Endothelial cell (in vitro differentiated cells): ENCODE measurements at places on chromosomes 4 and X. TPM values are rescaled to one million over a fixed set of nuclear protein-coding genes. Genes with fewer than 3 reads are reported as not detected.
A peak's percentile ranks its signal among the peaks of the same experiment; 100 is the strongest.

- no peak overlapping the region for H3K27ac ChIP-seq
- no peak overlapping the region for H3K4me3 ChIP-seq
- H3K27me3 ChIP-seq = no peaks in the 10 kb centered on the region
- H3K36me3 ChIP-seq = no peaks in the 10 kb centered on the region
- no peak for DNase-seq
- H3K4me1 ChIP-seq = no peaks in the 10 kb centered on the region
Observed at GRCh38 chr4:114383721-114384120, 214.9 kb upstream of the UGT8 start.

- H3K36me3 ChIP-seq = no peaks in the 10 kb centered on the region
- no peak overlapping the region for H3K4me3 ChIP-seq
- no peaks in the 10 kb centered on the region for H3K4me1 ChIP-seq
- no peak overlapping the region for H3K27ac ChIP-seq
- H3K27me3 ChIP-seq = peaks cover 8% of the 10 kb centered on the region
- no peak for DNase-seq
Observed at GRCh38 chr4:2069986-2070385, 10.9 kb downstream of the NAT8L start.

DNA sequence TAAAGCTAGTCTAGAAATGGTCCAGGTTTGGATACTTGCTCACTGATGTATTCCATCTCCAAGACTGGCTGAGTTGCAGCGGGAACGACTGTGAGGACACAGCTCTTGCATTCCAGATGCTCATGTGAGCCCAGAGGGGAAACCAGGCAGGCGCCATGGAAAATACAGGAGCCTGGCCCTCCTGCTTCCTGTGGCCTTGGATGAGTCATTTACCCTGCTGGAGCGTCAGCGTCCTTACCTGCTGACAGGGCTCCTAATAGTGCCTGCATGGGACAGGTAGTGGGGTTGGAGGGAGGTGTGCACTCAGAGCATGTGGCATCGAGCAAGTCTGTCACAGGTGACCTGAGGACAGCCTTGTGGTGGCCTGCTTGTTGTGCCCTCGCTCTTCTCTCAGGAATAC lies 69.4 kb downstream of the NSG1 start:
- H3K4me3 ChIP-seq = no peak overlapping the region
- H3K4me1 ChIP-seq = no peaks in the 10 kb centered on the region
- peaks cover 7% of the 10 kb centered on the region for H3K36me3 ChIP-seq
- no peak overlapping the region for H3K27ac ChIP-seq

- no peaks in the 10 kb centered on the region for H3K4me1 ChIP-seq
- no peak overlapping the region for H3K27ac ChIP-seq
- peaks cover 6% of the 10 kb centered on the region for H3K27me3 ChIP-seq
- no peak overlapping the region for H3K4me3 ChIP-seq
- peaks cover 3% of the 10 kb centered on the region for H3K36me3 ChIP-seq
Observed at GRCh38 chr4:10577508-10578426, 106.8 kb downstream of the CLNK start.

GRCh38 chr4:47744253-47744652 lies 93.6 kb downstream of the CORIN start:
- no peaks in the 10 kb centered on the region for H3K36me3 ChIP-seq
- H3K4me3 ChIP-seq = no peak overlapping the region
- H3K4me1 ChIP-seq = no peaks in the 10 kb centered on the region
- no peak for DNase-seq
- no peak overlapping the region for H3K27ac ChIP-seq
- no peaks in the 10 kb centered on the region for H3K27me3 ChIP-seq

GRCh38 chrX:94662689-94663088 lies 988.7 kb downstream of the FAM133A start:
- DNase-seq = no peak
- H3K36me3 ChIP-seq = peaks cover 5% of the 10 kb centered on the region
- no peak overlapping the region for H3K4me3 ChIP-seq
- H3K27ac ChIP-seq = no peak overlapping the region

DNA sequence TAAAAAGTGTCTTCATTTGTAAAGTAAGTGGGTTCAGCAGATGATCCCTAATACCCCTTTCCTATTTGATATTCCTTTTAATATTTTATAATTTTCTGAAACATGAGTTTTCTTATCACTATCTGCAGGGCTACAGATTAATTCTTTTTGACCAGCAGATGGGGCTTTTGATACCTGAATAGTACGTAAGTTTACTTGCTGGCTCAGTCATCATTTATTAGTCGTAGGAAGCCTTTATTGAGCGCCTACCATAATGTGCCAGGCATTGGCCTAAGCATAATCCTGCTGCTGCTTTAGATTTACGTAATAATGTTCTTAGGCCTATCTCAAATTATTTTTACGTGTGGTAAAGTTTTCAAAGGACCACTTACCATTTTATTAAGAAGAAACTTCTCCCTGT lies 33.1 kb downstream of the OSTC start:
- no peaks in the 10 kb centered on the region for H3K36me3 ChIP-seq
- DNase-seq = no peak
- no peak overlapping the region for H3K4me3 ChIP-seq
- H3K27ac ChIP-seq = no peak overlapping the region
- no peaks in the 10 kb centered on the region for H3K27me3 ChIP-seq
- no peaks in the 10 kb centered on the region for H3K4me1 ChIP-seq

DNA sequence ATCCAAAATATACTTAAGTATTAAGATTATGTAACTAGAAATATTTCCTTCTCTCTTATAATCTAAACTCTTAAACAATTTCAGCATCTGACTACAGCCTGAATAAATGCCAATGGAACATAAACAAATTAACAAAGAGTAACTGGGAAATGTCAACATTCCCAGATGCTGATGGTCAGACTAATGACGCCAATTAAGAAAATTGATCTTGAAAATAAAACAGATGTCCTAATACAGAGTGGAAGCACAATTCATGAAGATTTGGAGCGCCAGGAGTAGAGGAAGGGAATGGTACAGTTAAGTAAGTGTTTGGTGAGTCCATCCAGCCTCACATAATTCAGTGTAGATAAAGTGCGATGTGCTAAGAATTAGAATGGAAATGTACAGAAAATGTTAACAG lies 203.7 kb upstream of the NWD2 start:
- no peaks in the 10 kb centered on the region for H3K27me3 ChIP-seq
- H3K36me3 ChIP-seq = no peaks in the 10 kb centered on the region
- DNase-seq = no peak
- no peaks in the 10 kb centered on the region for H3K4me1 ChIP-seq

- no peaks in the 10 kb centered on the region for H3K4me1 ChIP-seq
- H3K27me3 ChIP-seq = no peaks in the 10 kb centered on the region
- no peaks in the 10 kb centered on the region for H3K36me3 ChIP-seq
- H3K4me3 ChIP-seq = no peak overlapping the region
Observed at GRCh38 chrX:134513091-134513490, 53.1 kb downstream of the HPRT1 start.

GRCh38 chr4:172173206-172173605 lies 360.0 kb downstream of the GALNTL6 start:
- H3K27me3 ChIP-seq = peaks cover 1% of the 10 kb centered on the region
- H3K27ac ChIP-seq = no peak overlapping the region
- H3K36me3 ChIP-seq = no peaks in the 10 kb centered on the region
- H3K4me1 ChIP-seq = no peaks in the 10 kb centered on the region

GRCh38 chrX:42824541-42824940 lies 46.6 kb upstream of the PPP1R2C start:
- no peaks in the 10 kb centered on the region for H3K4me1 ChIP-seq
- H3K4me3 ChIP-seq = no peak overlapping the region
- H3K27me3 ChIP-seq = no peaks in the 10 kb centered on the region
- H3K36me3 ChIP-seq = no peaks in the 10 kb centered on the region
- H3K27ac ChIP-seq = no peak overlapping the region
- DNase-seq = no peak

GRCh38 chr4:38002451-38003071 lies 42.4 kb downstream of the PTTG2 start:
- H3K27ac ChIP-seq = no peak overlapping the region
- peaks cover 14% of the 10 kb centered on the region for H3K4me1 ChIP-seq
- no peak for DNase-seq
- no peak overlapping the region for H3K4me3 ChIP-seq
- H3K27me3 ChIP-seq = peaks cover 1% of the 10 kb centered on the region
- no peaks in the 10 kb centered on the region for H3K36me3 ChIP-seq

- no peak overlapping the region for H3K27ac ChIP-seq
- H3K4me1 ChIP-seq = no peaks in the 10 kb centered on the region
- H3K27me3 ChIP-seq = no peaks in the 10 kb centered on the region
- peak overlapping the region; percentile 78 for H3K4me3 ChIP-seq
- H3K36me3 ChIP-seq = peaks cover 66% of the 10 kb centered on the region
Observed at GRCh38 chrX:75327607-75328006, 53.7 kb downstream of the UPRT start.

DNA sequence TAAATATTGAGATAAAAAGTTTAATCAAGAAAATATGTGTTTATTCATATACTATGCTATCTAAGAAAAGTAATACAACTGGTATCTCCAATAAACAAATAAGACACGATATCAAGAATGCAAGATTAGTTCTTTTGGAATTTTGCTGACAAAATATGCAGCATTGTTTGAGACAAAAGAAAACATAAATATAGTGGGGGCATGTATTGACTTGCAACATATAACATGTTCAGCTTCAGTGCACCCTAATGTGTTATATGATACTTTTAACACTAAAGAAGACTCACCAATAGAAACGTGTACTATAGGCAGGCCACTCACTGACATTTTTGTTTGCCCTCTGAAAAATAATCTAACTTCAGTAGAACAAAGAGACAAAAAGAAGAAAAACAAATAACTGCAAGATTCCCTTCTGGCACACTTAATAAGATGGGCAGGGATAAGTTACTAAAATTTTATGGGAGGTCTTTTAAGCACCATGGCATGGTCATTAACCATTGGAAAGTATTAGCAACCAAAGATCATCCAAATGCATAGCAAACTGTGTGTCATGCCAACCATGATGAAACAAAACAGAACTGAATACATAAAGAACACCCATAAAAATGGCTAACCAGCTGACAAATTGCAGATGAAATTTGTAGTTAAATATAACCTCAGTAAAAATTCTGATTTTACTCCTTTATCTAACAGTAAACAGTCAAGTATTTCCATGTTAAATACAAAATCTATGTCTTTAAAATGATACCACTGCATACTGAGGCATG lies 447.9 kb upstream of the FAM241A start:
- no peaks in the 10 kb centered on the region for H3K27me3 ChIP-seq
- H3K36me3 ChIP-seq = no peaks in the 10 kb centered on the region
- no peak for DNase-seq
- H3K4me1 ChIP-seq = no peaks in the 10 kb centered on the region

DNA sequence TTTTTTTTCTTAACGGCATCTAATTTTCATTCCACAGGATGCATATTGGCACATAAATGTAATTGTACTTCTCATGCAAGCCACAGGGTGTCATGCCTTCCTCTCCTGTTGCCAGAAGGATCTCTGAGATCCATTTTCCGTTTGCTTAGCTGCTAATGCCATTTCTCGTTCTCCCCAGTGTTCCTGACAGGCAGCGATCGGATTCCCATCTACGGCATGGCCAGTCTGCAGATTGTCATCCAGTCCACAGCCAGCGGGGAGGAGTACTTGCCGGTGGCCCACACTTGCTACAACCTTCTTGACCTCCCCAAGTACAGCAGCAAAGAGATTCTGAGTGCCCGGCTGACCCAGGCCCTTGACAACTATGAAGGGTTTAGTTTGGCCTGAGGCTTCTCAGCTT lies 8.9 kb upstream of the NAP1L5 start:
- H3K4me1 ChIP-seq = no peaks in the 10 kb centered on the region
- H3K4me3 ChIP-seq = no peak overlapping the region
- H3K36me3 ChIP-seq = peaks cover 5% of the 10 kb centered on the region
- peaks cover 2% of the 10 kb centered on the region for H3K27me3 ChIP-seq
- peak; percentile 23 for DNase-seq

- H3K4me1 ChIP-seq = no peaks in the 10 kb centered on the region
- no peaks in the 10 kb centered on the region for H3K36me3 ChIP-seq
- H3K27me3 ChIP-seq = peaks cover 1% of the 10 kb centered on the region
- H3K27ac ChIP-seq = no peak overlapping the region
- no peak overlapping the region for H3K4me3 ChIP-seq
Observed at GRCh38 chr4:41857226-41857641, 78.0 kb upstream of the TMEM33 start.

- H3K27me3 ChIP-seq = no peaks in the 10 kb centered on the region
- no peak overlapping the region for H3K4me3 ChIP-seq
- no peak overlapping the region for H3K27ac ChIP-seq
- DNase-seq = no peak
- H3K4me1 ChIP-seq = peaks cover 28% of the 10 kb centered on the region
Observed at GRCh38 chr4:89410687-89411086, 103.1 kb upstream of the GPRIN3 start.

DNAAF6 gene
- 1.2 TPM for total RNA-seq

MTNR1A gene
- not detected for total RNA-seq

DCHS2 gene
- not detected for total RNA-seq

CDS1 gene
- total RNA-seq = 2.0 TPM

SPATA18 gene
- 17.3 TPM for total RNA-seq

F8A3 gene
- 0.31 TPM for total RNA-seq

PPP4R3C gene
- total RNA-seq = not detected

DUX4 gene
- total RNA-seq = 0.49 TPM

NMU gene
- 6.3 TPM for total RNA-seq

TMEM31 gene
- not detected for total RNA-seq
